ENCODE measurements at places on chromosomes 2 and 18. TPM values are rescaled to one million over a fixed set of nuclear protein-coding genes. Genes with fewer than 3 reads are reported as not detected.

- DNase-seq = no peak
Measured at GRCh38 chr18:58168993-58169392, 125.0 kb downstream of the NEDD4L start.

DNA sequence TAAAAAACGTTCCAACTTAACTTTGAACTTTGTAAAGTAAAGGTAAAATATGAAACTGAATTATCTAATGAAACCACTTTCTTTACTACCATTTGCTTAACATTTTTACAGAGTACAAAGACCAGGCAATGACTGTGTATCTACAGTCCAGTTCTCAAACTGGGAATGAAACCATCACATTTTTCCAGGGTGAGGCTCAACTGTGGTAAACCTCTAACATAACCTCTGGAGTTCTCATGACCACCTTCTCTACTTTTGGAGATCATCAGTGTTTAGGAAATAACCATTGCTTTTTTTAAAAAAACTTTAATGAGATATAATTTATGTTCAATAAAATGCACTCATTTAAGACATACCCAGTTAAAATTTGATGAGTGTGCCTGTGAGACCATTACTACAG is 223.5 kb downstream of the RNF152 start:
- DNase-seq = peak; percentile 49

Gene C2orf81
- total RNA-seq = 0.63 TPM

GRCh38 chr2:208294482-208295024 is 28.5 kb downstream of the PIKFYVE start:
- no peak for DNase-seq

Gene ZNF24
- total RNA-seq = 28.0 TPM

Gene VSNL1
- 2.4 TPM for total RNA-seq

Gene TTN
- 5.5 TPM for total RNA-seq

DNA sequence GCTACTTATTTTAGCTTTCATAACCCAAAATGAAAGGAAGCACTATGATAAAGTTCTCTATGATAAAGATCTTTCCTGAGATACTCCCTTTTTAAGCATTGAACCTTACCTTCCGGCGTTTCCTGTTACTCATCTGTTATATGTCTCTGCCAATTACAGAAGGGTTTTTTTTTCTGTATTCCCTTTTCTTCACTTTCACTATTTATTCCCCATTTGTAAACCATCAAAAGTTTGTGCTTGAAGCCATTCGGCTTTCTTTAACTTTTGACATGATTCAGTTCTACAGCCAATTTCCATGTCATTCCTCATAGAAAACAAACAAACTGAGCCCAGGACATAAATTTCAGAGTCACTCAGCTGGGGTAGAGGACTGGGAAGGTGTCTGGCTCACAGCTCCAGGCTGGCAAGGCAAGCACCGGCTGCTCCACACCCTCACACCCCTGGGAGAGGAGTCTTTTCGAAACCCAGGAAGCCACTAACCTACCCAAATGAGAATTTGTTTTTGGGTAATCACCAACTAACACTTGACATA is 429.4 kb upstream of the TRIB2 start:
- DNase-seq = no peak

- no peak for DNase-seq
Measured at GRCh38 chr2:147500229-147500628, 344.6 kb upstream of the ACVR2A start.

- DNase-seq = no peak
Measured at GRCh38 chr18:59916746-59917145, 16.9 kb downstream of the PMAIP1 start.

- no peak for DNase-seq
Measured at GRCh38 chr2:133977405-133977804, 276.5 kb upstream of the MGAT5 start.

Gene MYCN
- not detected for total RNA-seq

Gene GYPC
- total RNA-seq = 38.4 TPM

DNA sequence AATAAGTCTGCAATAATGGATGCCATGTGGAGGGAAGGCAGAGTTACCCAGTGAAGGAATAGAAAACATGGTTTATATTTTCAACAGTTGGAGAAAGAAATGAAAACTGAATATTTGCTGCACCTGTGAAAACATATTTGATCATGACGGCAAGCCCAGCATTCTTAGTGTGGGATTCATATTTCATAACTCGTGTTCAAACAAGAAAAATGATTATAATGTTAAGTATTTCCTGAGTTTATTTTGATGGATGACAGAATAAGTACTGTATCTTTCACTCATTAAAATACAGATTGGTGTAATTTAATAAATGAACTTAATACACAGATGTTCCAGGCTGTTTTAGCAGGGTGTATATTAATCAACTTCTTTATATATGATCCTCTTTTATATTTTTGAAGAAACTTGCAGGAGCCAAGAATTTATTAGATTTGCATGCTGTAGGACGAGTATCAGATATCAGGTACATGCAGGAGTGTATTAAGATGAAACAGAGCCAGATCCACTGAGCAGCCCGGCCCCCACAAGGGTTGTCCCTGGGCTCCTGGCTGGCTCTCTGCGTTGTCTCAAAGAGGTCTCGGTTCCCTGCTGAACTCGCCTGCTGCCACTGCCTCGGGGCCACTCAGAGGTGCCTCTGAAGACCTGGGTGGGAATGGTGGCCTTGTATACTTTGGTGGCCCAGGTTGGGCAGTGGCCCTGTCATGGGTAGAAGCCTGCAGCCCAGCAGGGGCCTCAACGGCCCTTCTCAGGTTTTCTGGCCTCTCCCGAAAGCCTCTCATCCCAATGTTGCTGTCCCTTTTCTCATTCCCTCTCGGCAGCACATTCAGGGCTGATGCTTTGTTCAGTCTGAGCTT is 95.0 kb upstream of the LDAH start:
- peak; percentile 13 for DNase-seq

DNA sequence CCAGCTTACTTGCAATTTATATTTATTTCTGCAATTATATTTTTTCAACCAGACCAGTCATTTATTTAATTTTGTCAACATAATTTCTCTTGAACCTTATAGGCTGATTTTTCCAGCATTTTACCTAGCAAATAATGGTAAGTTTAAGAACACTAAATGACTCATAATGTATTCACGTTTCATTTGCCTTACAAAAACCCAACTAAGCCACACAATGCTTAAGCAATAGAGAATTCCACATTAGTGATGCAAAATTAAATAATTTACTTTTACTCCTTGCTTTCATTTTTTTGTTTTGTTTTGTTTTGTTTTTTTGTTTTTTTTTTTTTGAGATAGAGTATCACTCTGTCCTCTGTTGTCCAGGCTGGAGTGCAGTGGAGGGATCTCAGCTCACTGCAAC is 110.4 kb upstream of the VRK2 start:
- DNase-seq = peak; percentile 67

- DNase-seq = no peak
Measured at GRCh38 chr18:37853706-37854105, 288.1 kb upstream of the CELF4 start.

Gene PMAIP1
- 15.7 TPM for total RNA-seq

Gene SH3BP4
- total RNA-seq = 53.3 TPM

DNA sequence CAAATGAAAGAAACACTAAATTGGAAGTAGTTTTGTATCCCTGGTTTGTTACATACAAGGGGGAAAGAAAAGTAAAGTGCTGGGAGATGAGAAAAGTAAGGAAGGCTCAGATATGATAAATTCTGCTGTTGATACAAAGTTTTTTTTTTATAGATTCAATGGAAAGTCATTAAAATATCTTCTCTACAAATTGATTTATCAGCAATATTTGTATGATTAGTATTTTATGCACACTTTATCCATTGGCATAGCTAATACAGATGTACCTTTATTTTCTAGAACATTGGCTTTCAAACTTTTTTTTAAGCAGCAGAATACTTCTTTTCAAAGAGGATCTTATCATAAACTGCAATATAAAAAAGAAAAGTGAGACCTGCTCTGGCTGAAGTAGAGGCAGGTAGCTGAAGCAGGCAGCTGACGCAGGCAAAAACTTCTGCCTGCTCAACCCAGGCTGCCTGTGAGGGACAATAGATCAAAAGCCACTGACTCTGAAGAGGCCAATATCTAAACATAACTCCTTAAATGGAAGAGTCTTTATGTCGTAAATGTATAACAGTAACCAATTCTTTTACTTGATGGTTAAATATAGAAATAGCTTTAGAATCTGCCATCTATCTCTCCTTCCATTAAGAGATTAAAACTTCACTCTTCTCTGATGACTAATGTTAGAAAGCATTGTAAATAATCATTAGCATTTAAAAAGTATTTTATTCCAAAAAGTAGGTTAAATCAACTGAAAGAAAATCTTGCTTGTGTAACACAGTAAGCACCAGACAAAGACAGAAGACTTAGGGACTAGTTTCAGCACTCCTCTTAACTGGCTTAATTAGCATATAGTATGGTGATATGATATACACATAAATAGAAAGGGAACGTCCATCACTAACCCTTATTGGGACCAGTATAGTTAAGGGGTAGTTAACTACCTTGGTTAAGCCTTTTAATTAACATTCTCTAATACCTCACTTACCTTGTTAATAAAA is 174.2 kb downstream of the SLC39A10 start:
- DNase-seq = no peak

DNA sequence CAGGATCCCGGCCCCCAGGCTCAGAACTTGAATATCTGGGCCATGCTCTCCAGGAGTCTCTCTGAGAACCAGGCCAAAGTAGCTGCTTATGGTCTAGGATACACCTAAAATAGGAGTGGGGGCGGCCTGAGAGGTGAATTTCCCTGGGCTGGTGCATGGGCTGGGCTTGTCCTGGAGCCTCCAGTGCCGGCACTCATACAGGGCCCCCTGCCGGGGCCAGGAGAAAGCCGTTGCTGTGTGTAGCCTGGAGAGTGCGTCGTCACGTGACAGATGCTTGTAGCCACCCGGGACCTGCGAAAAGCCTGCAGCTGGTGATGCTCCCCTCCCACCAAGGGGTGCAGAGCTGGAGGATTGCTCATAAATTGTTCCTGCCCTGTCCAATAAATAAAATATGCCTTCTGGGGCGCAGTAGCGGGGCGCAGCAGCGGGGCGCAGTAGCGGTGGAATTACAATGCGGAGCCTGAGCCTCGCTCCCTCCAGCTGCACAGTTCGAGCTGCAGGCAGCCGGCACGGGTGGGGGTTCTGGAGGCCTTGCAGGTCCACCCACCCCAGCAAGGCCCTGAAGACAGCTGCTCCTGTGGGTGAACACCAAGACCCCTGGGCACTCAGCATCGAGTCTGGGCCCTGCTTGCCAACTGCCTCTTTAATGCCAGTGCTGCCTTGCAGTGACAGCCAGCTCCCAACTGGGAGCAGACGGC is 289.9 kb downstream of the NDUFA10 start:
- no peak for DNase-seq

Data from LHCN-M2 (cell line).